ENCODE measurements at places on chromosomes 7 and 10.

- H3K27ac ChIP-seq = no peak overlapping the region
- no peaks in the 10 kb centered on the region for H3K4me1 ChIP-seq
- H3K4me3 ChIP-seq = no peak overlapping the region
These were observed 7.9 kb upstream of the ATE1 start for GRCh38 chr10:121935702-121936101.

DNA sequence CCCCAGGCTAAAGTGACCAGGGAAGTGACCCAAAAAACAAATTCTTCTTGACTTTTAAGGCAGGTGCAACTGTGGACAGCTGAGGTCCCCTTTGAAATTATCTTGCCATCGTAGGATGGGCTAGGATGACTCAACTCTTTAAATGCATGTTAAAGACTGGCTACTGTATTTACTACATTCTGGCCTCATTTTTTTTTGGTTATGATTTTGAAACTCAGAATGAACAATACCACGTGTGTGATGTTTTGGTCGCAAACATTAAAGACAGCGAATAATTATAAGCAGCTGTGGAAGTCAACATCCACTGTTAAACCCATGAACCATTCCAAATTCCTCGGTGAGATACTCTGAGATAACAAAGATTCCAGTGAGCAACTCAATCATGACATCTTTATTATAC lies 1.2 kb upstream of the SLC13A4 start:
- no peaks in the 10 kb centered on the region for H3K4me1 ChIP-seq
- no peak overlapping the region for H3K27ac ChIP-seq
- no peak overlapping the region for H3K4me3 ChIP-seq

DNA sequence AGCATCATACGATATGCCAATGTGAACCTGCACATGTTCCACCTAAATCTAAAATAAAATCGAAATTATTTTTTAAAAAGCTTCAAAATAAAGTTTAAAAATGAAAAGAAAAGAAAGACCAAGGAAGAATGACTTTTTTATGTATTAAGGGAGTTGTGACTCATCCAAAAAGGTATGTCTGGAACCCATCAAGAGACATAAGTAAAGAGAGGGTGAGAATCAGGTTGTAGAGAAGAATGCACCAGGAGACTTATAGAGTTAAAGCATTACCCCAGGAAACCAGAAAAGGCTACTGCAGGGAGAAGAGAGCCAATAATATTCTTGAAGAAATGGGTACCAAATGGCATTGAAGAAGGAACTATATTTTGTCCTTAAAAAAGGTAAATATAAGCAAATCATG lies 69.8 kb downstream of the CTTNBP2 start:
- H3K27ac ChIP-seq = no peak overlapping the region
- no peak for DNase-seq
- no peaks in the 10 kb centered on the region for H3K4me1 ChIP-seq
- no peaks in the 10 kb centered on the region for H3K36me3 ChIP-seq
- no peaks in the 10 kb centered on the region for H3K27me3 ChIP-seq

- no peak for DNase-seq
- no peaks in the 10 kb centered on the region for H3K36me3 ChIP-seq
- no peaks in the 10 kb centered on the region for H3K27me3 ChIP-seq
These were observed 620.9 kb downstream of the TNS3 start for GRCh38 chr7:46960970-46961369.

DNA sequence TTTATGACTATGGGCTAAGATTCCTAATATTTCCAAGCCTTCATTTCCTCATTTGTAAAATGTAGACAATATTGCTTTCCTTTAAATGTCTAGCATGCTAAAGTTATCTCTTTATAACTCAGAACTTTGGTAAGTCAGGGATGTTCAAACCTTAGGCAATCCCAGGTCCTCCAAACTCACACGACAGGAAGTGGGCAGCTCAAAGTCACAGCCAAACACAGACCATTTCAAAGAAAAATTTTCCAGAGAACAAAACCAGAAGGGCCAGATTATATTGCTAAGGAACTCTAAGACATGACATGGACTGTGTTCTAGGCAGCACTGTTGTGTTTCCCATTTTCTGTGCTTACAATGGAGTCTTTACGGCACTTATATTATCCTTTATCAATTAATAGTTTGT lies 87.8 kb upstream of the DYNC1I1 start:
- H3K27me3 ChIP-seq = no peaks in the 10 kb centered on the region
- no peak overlapping the region for H3K27ac ChIP-seq
- no peaks in the 10 kb centered on the region for H3K4me1 ChIP-seq

GRCh38 chr7:6276911-6277408 lies 4.5 kb upstream of the CYTH3 start:
- H3K4me3 ChIP-seq = no peak overlapping the region
- DNase-seq = no peak
- no peaks in the 10 kb centered on the region for H3K27me3 ChIP-seq
- no peaks in the 10 kb centered on the region for H3K36me3 ChIP-seq

- no peak overlapping the region for H3K27ac ChIP-seq
- H3K36me3 ChIP-seq = no peaks in the 10 kb centered on the region
- no peak for DNase-seq
- H3K4me1 ChIP-seq = peaks cover 21% of the 10 kb centered on the region
- no peaks in the 10 kb centered on the region for H3K27me3 ChIP-seq
- H3K4me3 ChIP-seq = no peak overlapping the region
These were observed 3.3 kb upstream of the TBXAS1 start for GRCh38 chr7:139825666-139826290.

DNA sequence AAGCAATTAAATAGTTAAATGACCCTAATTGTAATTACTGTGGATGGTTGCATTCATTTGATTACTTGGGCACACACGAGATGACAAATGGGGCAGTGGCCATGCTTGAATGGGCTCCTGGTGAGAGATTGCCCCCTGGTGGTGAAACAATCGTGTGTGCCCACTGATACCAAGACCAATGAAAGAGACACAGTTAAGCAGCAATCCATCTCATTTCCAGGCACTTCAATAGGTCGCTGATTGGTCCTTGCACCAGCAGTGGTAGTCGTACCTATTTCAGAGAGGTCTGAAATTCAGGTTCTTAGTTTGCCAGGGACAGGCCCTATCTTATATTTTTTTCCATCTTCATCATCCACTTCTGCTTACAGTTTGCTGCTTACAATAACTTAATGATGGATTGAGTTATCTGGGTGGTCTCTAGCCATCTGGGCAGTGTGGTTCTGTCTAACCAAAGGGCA lies 8.3 kb downstream of the PCBD1 start:
- H3K27ac ChIP-seq = no peak overlapping the region
- no peaks in the 10 kb centered on the region for H3K27me3 ChIP-seq
- peaks cover 19% of the 10 kb centered on the region for H3K36me3 ChIP-seq
- peak; percentile 61 for DNase-seq
- H3K4me1 ChIP-seq = peaks cover 7% of the 10 kb centered on the region

GRCh38 chr7:119127706-119128105 lies 903.2 kb downstream of the ANKRD7 start:
- DNase-seq = no peak
- H3K4me1 ChIP-seq = no peaks in the 10 kb centered on the region
- no peaks in the 10 kb centered on the region for H3K27me3 ChIP-seq
- no peak overlapping the region for H3K4me3 ChIP-seq
- H3K27ac ChIP-seq = no peak overlapping the region
- H3K36me3 ChIP-seq = no peaks in the 10 kb centered on the region

DNA sequence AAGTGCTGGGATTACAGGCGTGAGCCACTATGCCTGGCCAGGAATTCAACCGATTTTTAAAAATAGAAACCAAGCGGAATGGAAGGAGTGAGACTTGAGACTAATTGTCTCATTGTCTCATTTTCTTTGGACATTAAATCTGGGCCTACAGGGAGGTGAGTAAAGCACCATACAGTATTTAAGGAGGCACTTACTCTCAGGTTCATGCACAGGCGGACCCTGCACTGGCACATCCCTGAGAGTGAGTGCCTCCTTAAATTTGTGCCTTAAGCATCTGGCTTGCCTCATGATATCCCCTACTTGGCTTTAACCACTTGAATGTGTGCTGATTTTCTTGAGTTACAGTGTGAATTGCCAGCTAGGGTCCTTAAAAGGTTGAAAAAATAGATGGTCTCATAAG lies 10.6 kb downstream of the UBE3C start:
- no peak overlapping the region for H3K4me3 ChIP-seq
- peaks cover 13% of the 10 kb centered on the region for H3K36me3 ChIP-seq
- H3K27me3 ChIP-seq = no peaks in the 10 kb centered on the region
- no peaks in the 10 kb centered on the region for H3K4me1 ChIP-seq

DNA sequence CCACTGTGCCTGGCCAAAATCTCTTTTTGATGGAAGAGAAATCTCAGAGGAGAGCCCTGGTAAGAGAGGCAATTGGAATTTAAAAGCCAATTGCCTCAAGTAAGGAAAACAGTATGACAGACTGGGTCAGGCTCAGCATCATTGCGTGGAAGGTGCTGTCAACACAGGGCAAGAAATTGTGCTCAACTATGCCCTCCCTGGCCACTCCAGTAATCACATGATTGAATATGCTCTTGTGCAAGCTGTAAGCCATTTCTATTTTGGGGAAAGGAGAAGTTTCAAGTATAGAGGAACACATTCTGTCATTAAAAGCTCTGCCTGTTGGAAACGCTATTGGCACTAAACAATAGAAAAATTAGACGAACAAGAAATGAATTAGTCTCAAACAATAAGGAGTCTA lies 1127.7 kb downstream of the REEP3 start:
- no peaks in the 10 kb centered on the region for H3K27me3 ChIP-seq
- H3K27ac ChIP-seq = no peak overlapping the region
- no peaks in the 10 kb centered on the region for H3K4me1 ChIP-seq

GRCh38 chr10:16280595-16280994 lies 156.2 kb upstream of the PTER start:
- DNase-seq = no peak
- H3K36me3 ChIP-seq = no peaks in the 10 kb centered on the region
- H3K27ac ChIP-seq = no peak overlapping the region
- H3K4me1 ChIP-seq = no peaks in the 10 kb centered on the region

DNA sequence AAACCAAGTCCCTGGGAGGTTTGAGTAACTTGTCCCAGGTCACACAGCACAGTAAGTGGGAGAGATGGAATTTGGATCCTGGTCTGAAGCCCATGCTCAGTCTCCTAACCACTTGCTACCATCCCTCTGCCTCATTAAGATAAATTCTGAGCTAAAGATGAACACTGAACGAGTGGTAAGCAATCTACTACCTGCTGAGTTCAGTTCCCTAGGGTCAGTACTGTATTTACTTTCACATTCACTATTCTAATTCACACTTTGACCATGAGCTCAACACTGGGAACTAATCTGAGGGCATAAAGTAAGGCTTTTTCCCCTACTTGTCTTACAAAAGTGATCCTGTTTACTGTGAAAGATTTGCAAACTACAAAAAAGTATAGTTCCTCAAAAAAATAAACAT lies 2.4 kb downstream of the UROS start:
- H3K4me1 ChIP-seq = no peaks in the 10 kb centered on the region
- H3K4me3 ChIP-seq = no peak overlapping the region
- no peaks in the 10 kb centered on the region for H3K27me3 ChIP-seq
- H3K36me3 ChIP-seq = peaks cover under 1% of the 10 kb centered on the region

DNA sequence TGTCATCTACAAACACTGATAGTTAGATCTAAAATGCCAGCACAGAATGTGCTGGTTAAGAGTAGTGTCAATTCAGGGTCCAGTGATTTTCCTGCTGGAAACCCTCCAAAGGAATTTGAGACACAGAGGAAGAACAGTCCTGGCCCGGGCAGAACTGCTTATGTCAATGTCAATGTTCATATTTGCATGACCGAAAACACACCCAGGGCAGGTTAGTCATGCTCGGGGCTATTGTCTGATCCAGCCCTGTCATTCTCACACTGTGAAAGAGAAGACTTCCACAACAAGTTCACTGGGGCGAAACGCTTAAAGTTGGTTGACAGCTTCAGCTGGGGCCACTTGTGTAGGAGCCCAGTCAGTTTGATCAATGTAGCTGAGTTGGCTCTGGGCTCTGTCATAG lies 139.3 kb downstream of the C1GALT1 start:
- H3K27me3 ChIP-seq = no peaks in the 10 kb centered on the region
- DNase-seq = no peak
- H3K27ac ChIP-seq = no peak overlapping the region
- peaks cover 2% of the 10 kb centered on the region for H3K4me1 ChIP-seq

DNA sequence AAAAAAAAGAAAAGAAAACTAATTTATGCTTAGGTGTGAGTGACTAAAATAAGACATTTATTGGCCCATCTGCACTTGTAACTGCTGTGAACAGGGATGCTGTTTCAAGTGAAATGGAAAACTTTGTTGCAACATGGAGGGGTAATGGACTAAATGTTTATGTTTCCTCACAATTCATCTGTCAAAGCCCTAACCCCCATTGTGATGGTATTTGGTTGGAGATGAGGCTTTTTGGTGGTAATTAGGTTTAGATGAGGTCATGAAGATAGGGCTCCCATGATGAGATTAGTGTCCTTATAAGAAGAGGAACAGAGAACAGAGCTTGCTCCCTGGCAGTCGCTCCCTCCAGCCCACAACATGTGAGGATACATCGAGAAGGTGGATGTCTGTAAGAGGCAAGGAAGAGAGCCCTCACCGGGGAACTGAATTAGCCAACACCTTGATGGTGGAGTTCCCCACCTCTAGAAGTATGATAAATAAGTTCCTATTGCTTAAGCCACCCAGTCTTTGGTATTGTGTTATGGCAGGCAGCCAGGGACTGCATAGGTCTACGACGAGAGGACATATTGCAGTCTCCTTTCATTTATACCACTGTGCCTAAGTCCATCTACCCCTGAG lies 28.6 kb upstream of the VCL start:
- H3K27ac ChIP-seq = no peak overlapping the region
- no peak for DNase-seq
- H3K4me3 ChIP-seq = no peak overlapping the region
- no peaks in the 10 kb centered on the region for H3K27me3 ChIP-seq
- no peaks in the 10 kb centered on the region for H3K36me3 ChIP-seq
- no peaks in the 10 kb centered on the region for H3K4me1 ChIP-seq

GRCh38 chr7:91164506-91164905 lies 99.7 kb upstream of the FZD1 start:
- no peak overlapping the region for H3K4me3 ChIP-seq
- DNase-seq = no peak
- H3K27me3 ChIP-seq = no peaks in the 10 kb centered on the region
- H3K36me3 ChIP-seq = no peaks in the 10 kb centered on the region

DNA sequence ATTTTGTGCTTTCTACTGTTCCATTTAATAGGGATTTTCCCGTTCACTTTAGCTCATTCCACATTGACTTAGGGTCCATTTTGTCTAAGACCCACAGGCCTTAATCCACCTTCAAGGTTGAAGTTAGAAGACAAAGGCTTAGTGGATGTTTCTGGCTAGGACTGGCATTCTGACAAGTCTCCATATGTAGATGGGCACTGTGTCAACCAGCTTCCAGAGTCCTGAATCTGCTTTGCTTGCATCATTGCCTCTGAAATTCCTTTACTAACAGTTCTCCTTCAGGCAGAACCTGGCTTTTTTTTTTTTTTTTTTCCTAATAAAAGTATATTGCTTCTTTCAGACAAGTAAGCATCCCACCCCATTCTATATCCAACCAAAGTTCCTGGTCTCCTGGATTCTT lies 69.6 kb upstream of the PDCD4 start:
- H3K27me3 ChIP-seq = no peaks in the 10 kb centered on the region
- no peaks in the 10 kb centered on the region for H3K36me3 ChIP-seq
- H3K4me3 ChIP-seq = no peak overlapping the region

DNA sequence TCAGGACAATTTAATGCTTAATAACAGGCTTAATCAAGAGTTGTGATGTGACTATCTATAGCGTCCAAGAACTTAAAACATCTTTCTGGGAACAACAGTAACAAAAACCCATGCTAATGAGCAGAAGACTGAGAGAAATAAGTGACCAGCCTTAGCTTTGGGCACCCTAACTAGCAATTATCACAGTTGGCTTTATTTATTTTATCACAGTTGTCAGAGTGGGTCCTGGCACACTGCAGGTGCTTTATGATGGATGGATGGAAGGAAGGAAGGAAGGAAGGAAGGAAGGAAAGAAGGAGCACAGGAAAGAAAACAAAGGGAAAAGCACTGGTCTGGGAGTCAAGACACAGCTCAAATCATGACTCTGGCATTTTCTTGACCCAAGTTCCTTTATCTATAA lies 181.1 kb downstream of the SKAP2 start:
- DNase-seq = no peak
- H3K27me3 ChIP-seq = no peaks in the 10 kb centered on the region
- no peak overlapping the region for H3K27ac ChIP-seq
- no peaks in the 10 kb centered on the region for H3K36me3 ChIP-seq
- H3K4me1 ChIP-seq = no peaks in the 10 kb centered on the region

Data from thymus (tissue), 14 donors.